ENCODE measurements at places on chromosomes 16 and 17.

- no peak for DNase-seq
Measured at GRCh38 chr16:5490499-5490898, 392.9 kb upstream of the EEF2KMT start.

- no peak for DNase-seq
Measured at GRCh38 chr17:41064301-41064700, 1.4 kb downstream of the KRTAP2-4 start.

GRCh38 chr16:1708768-1709180 is 2.8 kb downstream of the MAPK8IP3 start:
- no peak for DNase-seq

- DNase-seq: no peak
Measured at GRCh38 chr17:81601525-81602120, 35.3 kb downstream of the NPLOC4 start.

DNA sequence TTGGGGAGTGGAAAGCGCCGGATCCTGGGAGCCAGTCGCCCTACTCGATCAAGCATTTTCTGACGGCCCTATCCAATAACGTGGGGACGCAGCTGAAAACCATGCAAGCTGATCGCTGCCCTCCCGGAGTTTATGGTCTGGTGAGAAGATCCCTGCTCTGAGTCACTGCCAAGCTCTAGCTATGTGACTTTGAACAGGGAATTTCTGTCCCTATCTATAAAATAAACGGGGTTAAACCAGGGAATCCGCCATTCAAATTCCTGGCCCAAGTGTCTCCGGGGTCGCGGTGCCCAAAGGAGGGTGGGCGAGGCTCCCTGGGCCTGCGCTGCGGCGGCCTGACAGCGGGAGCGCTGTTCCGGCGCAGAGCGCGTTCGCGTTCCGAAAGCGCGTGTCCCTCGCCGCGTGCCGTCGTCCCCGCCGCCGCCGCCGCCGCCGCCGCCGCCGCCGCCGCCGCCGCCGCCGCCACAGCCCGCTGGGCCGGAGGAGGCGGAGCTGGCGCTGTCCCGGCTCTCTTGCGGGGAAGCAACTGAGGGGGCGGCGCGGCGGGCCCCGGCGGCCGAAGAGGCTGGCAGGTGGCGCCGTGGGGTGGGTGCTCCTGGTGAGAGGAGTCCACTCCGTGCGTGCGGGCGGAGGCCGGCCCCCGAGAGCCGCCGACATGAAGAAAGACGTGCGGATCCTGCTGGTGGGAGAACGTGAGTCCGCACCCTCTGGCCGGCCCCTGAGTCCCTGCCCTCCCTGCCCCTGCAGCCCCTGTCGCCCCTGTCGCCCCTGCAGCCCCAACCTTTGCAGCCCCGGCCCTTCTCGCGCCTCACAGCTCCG is at the start of gene RHOT1:
TSS of gene RHOT1 (plus strand) at position 465 of the 819 bp plus-strand sequence. CDS start at position 656, 191 bp downstream.
- peak; percentile 53 for DNase-seq

DNA sequence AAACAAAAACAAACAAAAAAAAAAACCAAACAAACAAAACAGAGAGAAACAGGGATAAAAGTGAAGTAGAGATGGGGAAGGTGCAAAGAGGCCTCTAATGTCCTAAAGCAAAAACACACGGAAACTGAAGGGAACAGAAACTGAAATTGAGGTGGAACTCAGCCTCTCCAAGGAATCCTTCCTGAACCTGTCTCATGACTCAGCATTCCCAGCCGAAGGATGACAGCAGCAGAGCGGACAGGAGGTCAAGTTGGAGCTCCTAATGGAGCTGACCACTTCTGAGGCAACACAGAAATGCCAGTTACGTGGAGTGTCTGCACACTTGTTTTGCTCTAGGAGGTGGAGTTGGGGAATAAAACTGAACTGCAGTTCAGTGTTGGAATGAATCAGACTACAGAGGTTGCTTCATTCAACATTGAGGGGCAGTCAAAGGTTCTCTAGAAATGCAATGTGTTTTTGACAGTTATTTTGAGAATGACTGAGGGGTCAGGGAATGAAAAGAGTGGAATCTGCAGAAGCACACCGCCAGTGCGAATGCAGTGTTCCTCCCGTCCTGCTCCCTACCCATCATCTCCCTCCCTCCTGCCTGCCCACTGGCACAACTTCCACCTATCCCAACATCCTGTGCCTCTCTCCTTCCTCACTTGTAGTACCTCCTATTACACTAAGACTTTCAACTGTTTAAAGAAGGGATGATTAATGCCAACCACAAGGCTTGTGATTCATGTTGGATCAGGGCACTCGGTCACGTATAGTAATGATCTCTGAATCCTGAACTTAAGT is 6.3 kb downstream of the UBE2O start:
- no peak for DNase-seq

- DNase-seq: no peak
Measured at GRCh38 chr17:79937391-79938335, 98.0 kb downstream of the TBC1D16 start.

GRCh38 chr16:9256196-9256595 is 164.8 kb downstream of the HAPSTR1 start:
- no peak for DNase-seq
